Muscle of leg (tissue), 16 donors: ENCODE measurements at places on chromosomes 12 and 14.

- no peak for DNase-seq
Observed at GRCh38 chr12:131850856-131851559, 22.8 kb downstream of the MMP17 start.

DNA sequence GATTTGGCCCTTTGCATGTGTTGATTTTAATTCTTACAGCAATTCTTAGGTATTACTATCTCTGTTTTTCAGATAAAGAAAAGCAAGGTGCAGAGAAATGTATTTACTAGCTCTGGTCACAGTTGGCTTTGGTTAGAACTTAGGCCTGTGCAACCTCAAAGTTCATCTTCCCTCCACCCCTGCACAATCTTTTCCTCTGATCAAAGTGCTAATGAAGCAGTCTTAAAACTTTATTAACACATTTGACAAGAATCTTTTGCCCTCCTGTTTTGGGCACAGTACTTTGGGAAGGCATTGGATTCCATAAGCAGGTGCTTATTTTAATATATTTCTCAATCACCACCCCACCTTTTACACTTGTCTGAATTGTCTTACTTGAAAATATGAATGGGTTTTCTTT is 2.7 kb downstream of the IRAK4 start:
- DNase-seq: no peak

- DNase-seq: peak; percentile 91
Observed at GRCh38 chr14:88551094-88551870, 3.5 kb downstream of the PTPN21 start.

DNA sequence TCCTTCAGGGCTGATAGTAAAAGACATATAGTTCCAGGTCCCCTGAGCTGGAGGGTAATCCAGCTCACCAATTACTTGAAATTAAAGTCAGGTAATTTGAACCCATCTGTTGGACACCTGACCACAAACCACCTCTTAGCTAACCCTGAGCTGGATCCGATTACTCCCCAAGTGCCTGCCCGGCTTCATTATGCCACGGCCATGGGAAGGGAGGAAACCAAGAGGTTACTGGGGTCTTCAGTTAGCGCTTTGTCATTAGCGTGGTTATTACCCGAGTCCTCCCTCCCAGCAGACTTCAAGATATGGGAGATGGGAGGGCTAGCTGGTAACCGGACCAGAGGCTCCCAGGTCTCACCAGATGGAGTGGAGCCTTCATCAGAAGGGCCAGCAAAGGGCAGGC is 1071.4 kb downstream of the BCL11B start:
- no peak for DNase-seq

GRCh38 chr12:86698641-86698980 is 442.4 kb upstream of the MGAT4C start:
- peak; percentile 69 for DNase-seq

- no peak for DNase-seq
Observed at GRCh38 chr12:13198241-13198640, 1.7 kb downstream of the EMP1 start.

- no peak for DNase-seq
Observed at GRCh38 chr12:123744836-123745235, 17.3 kb upstream of the DNAH10 start.

- DNase-seq: no peak
Observed at GRCh38 chr12:68572661-68573060, 38.0 kb upstream of the RAP1B start.

- peak; percentile 85 for DNase-seq
Observed at GRCh38 chr12:115752913-115753726, 524.4 kb downstream of the MED13L start.

GRCh38 chr12:122060081-122060501 is 18.5 kb upstream of the MLXIP start:
- peak; percentile 25 for DNase-seq

DNA sequence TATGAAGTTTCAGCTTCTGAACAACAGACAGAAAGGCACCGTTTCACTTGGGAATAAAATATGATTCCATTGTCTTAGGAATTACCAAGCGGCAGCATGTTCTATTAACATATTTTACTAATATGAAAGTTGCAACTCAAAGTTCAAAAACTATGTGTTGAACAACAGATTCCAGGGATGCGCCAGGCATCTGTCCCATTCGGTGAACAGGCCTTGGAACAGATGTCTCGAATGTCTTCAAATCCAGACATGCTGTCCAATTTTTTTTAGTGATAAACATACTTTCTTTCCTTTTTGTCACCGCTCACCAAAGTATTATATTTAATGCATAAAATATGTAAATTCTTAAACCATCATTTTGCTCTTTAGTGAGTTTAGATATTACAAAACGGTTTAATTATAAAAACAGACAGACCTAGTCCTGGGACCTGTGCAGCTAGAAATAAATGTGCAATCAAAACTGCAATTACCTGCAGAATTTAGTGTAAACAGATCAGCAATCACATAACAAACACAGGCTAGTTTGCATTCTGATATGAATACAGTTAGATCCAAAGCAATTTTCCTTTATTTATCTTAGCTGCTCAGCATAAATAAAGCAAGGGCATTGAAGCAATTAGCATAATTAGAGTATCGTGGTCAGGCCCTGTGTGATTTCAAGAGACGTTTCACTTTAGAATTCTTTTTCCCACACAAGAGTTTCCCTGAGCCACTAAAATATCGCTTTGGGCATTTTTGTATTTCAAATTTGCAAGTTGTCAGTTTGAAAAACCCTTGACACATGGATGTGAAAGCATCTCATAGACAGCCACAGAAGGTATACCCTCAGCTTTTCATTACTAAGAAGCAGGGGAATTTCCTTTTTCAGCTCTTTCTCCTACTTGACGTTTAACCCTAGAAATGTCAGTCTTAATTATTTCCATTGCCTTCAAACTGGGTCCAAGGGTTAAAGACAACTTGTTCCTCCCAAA is 420.8 kb downstream of the EGLN3 start:
- DNase-seq: no peak

DNA sequence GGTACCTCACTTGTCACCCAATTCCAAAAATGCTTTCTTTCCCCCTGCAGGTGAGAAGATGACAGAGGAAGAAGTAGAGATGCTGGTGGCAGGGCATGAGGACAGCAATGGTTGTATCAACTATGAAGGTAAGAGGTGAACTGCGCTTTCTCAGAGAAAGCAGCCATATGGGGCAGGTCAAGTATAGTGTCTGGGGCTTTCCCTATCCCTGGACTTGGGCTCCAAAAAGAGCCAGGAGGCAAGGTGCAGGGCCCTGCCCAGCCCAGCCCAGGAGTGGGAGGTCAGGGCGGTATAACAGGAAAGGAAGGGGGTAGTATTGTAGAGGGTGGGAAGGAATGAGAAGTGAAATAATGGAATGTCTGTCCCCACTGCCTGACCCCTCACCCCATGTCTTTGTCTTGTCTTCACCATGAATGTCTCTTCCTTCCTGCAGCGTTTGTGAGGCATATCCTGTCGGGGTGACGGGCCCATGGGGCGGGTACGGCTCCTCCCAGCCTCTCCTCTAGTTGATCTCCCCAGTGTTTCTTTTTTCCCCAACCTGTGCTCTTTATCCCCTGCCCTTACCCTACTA is 2.1 kb downstream of the MYL6 start:
- no peak for DNase-seq

DNA sequence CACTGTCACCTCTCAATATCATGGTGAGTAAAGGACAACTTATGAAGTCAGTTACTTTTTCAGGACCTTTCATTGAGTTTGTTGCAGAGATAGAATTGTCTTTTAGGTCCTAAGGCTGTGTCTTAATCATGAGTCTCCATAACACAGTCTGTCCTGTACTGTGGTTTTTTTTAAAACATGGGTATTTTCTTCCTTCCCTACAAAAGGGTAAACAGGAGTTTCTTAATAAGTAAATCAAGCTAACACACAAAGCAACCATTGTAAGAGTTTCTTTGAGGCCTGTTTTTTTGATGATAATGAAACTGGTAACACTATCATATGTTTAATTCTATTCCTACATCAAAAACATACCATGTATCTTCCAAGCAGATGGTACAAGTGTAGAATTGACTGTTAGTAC is 101.4 kb downstream of the PLEKHA5 start:
- no peak for DNase-seq

DNA sequence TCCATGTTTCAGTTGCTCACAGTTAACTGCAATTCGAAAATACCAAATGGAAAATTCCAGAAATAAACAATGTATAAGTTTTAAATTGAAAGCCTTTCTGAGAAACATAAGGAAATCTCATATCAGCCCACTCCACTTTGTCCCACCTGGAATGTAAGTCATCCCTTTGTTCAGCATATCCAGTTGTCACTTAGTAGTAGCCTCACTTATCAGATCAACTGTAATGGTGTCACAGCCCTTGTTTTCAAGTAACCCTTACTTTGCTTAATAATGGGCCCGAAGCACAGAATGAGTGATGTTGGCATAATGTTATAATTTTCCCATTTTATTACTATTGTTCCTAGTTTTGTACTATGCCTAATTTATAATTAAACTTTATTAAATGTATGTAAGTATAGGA is 646.8 kb downstream of the C12orf50 start:
- no peak for DNase-seq
